ENCODE measurements at places on chromosomes 6 and 20.

DNA sequence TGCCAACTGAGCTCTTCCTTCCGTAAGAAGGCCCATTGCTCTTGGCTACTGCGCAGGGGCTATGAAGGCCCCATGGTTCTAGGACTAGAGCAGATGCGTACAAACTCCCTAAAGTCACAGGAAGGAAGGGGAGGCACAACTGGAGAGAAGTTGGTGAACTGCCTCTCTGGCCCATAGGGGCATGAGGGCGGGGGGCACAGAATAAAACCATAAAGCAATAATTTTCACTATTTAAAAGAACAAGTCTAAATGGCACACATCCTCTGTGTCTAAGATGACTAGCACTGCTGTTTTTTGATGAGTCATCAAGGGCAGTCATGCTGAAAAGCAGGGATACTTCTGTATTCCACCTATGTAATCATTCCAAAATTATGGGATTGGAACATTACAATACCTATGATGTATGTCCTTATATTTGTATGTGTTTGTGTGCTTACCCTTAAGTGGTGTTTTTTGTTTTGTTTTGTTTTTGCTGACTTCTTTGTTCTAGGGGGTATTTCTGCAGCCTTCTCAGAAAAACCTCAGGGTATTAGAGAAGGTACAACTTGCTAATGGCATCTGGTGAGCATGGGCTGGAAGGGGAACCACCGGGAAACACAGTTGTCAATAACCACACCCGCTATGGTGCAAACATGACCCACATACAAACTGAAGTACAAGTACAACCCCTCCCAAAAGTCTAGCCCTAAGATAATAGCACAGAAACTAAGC lies 36.9 kb downstream of the B4GALT5 start:
- H3K27ac ChIP-seq, result peak overlapping the region; percentile 50
- H3K36me3 ChIP-seq, result no peaks in the 10 kb centered on the region
- peaks cover 67% of the 10 kb centered on the region for H3K4me1 ChIP-seq
- no peak overlapping the region for H3K4me3 ChIP-seq

DNA sequence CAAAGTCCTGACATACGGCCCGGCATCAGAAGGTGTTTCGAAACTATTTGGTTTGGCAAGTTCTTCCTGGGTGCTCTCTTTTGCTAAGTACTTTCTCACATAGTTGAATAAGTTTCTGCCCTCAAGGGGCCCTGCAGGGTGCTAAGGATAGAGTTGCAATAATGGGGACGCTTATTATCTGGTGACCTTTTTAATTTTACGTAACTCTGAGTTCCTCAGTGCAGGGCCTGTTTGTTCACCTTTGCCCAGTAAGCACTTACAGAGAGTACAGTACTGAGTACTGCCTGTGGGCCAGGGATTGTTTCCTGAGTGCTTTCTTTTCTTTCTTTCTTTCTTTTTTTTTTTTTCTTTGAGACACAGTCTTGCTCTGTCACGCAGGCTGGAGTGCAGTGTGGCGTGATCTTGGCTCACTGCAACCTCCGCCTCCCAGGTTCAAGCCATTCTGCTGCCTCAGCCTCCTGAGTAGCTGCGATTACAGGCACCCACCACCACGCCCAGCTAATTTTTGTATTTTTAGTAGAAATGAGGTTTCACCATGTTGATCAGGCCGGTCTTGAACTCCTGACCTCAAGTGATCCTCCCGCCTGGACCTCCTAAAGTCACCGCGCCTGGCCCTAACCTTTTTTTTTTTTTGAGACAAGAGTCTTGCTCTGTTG lies 4.5 kb upstream of the PXMP4 start:
- peaks cover 6% of the 10 kb centered on the region for H3K4me1 ChIP-seq
- no peak for DNase-seq
- H3K27me3 ChIP-seq, result peaks cover 3% of the 10 kb centered on the region
- no peak overlapping the region for H3K27ac ChIP-seq
- no peak overlapping the region for H3K4me3 ChIP-seq

DNA sequence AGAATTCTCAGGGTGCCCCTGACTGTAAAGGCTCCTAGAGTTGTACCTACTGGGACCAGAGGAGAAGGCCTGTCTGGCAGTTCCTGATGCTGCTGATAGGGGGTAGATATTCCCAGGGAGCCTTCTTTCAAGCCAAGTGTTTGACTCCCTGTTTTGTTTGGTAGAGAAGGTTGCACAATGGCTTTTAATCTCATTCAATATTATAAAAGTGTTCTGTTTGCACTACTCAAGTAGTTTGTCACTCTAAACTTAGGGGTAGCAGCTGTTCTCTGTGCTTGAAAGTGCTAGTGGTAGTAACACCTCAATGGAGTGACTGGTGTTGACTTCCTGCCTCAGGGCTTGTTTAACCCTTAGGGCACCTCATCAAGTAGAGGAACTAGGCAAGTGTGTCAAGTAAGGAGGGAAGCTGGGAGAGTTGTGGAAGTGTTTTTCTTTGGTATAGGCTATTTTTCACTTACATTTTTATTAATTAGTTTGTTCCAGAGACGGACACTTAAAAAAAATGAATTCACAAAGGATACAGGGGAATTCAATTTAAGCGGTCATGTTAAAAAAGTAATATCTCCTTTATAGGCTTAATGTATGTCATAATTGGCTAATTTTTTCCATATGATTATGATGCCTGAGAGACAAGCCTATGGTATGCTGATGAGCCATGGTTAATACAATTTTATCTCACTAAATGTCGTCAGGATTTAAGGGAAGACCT lies 38.1 kb downstream of the BICRAL start:
- no peaks in the 10 kb centered on the region for H3K27me3 ChIP-seq
- no peak overlapping the region for H3K27ac ChIP-seq
- H3K4me1 ChIP-seq, result no peaks in the 10 kb centered on the region
- no peak overlapping the region for H3K4me3 ChIP-seq
- no peak for DNase-seq
- H3K36me3 ChIP-seq, result no peaks in the 10 kb centered on the region

DNA sequence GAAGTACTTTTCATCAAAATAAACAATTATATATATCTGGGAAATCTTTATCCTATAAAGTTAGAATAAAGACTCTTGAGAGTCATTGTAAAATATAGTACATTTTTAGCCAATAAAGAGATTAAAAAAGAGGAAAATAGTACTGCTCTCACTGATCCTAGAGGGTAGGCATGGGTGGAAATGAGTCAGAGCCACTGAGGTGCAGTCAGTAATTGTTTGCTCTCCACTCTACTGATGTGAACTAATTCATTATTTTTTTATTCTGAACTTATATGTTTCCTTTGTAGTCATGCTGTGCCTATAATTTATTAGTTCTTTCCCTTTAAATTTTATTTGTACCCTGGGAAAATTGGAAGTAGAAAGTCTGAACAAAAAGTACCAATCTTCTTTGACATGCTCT lies 1359.4 kb upstream of the GJE1 start:
- no peaks in the 10 kb centered on the region for H3K4me1 ChIP-seq
- no peak overlapping the region for H3K27ac ChIP-seq
- H3K36me3 ChIP-seq, result no peaks in the 10 kb centered on the region
- H3K27me3 ChIP-seq, result no peaks in the 10 kb centered on the region

Data from progenitor cell of endocrine pancreas (in vitro differentiated cells).